ENCODE measurements at places on chromosomes 5 and 9. TPM values are rescaled to one million over a fixed set of nuclear protein-coding genes. Genes with fewer than 3 reads are reported as not detected.

CCNO gene
- total RNA-seq = not detected

FBXO4 gene
- total RNA-seq = 8.3 TPM

HK3 gene
- not detected for total RNA-seq

KYAT1 gene
- 6.8 TPM for total RNA-seq

FANCG gene
- 13.9 TPM for total RNA-seq

GFI1B gene
- not detected for total RNA-seq

LCN1 gene
- total RNA-seq = not detected

ACTL7B gene
- not detected for total RNA-seq

DNA sequence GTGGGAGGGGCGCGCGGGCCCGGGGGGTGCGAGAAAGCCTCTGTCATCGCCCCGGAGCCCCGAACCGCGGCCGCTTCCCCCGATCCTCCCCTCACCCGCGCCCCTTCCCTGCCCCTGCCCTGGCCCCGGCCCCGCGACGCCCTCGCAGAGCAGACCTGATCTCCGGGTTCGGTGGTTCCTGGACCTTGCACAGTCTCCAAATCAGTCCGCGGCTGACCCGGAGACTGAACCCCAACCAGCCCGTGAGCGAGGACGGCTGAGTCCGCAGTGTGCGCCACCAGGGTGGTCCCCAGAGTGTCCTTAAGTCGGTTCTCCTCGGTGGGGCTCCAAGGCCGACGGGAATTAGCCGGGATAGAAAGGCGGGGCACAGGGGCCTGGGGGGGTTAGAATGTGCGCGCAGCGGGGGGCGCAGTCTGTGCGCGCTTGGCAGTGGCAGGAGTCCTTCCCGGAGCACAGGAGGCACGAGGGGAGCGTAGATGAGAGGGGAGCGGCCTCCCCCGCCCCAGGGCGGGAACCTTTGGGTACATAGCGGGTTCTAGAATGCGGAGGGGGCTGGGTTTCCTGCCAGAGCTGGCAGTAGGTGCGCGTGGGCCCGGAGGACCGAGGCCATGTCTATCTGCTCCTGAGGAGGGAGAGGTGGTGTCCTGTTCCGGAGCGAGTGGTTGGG is 779 bp downstream of the PKN3 start:
- no peak for DNase-seq

DNA sequence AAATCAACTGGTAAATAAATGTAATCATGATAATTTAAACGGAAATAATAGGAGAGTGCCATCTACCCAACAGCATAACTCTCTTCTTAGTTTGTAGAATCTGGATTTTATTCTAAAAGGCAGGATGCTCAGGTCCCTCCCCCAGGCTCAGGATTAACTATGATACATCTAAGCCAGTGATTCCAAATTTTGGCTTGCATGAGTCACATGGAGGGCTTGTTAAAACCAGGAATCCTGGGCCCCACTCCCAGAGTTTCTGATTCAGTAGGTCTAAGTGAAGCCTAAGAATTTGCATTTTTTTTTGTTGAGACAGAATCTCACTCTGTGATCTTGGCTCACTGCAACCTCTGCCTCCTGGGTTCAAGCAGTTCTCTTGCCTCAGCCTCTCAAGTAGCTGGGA is 62.3 kb upstream of the ZFR start:
- DNase-seq = peak; percentile 91

GRCh38 chr5:74833537-74834266 is 32.5 kb downstream of the FAM169A start:
- DNase-seq = no peak

DNA sequence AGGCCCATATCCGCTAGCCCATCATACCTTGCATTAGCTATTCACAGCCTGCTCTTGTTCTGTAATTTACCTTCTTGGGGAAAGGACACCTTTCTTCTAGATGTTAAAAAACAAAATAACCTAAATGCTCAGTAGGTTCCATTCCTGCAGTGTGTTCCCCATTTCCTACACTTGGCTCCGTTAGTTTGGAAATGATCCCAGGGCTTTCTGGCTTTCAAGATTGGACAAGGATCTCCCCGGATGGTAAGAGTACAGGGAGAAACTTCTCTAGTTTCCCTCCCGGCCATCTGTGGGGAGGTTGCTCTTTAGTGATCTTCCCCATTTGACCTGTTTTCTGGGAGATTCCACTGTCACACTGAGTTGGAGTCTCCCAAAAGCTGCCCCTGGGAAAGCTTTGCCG is 27.3 kb upstream of the STC2 start:
- no peak for DNase-seq

GRCh38 chr9:125409637-125410521 is 148.3 kb downstream of the GAPVD1 start:
- peak; percentile 53 for DNase-seq

DNA sequence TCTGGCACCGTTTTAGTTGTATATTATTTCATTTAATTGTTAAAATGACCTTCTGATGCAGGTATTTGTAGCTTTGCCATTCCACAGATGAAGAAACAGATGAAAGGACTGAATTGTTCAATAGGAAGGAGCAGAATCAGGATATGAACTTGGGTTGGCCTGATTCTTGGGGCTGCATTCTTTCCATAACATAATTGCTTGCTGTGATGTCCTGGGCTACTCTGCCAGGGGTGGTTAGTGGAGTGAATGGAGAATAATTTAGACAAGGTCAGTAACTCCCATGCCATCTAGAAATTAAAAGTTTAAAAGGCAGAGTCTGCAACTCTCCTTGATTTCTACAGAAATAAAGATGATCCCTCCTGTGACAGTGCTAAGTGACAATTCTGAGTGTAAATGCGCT is 15.9 kb downstream of the TLR4 start:
- no peak for DNase-seq

- no peak for DNase-seq
Observed at GRCh38 chr9:82382887-82383616, 394.5 kb downstream of the SPATA31D1 start.

GRCh38 chr9:18477121-18477660 is 3.2 kb downstream of the ADAMTSL1 start:
- DNase-seq = no peak

DNA sequence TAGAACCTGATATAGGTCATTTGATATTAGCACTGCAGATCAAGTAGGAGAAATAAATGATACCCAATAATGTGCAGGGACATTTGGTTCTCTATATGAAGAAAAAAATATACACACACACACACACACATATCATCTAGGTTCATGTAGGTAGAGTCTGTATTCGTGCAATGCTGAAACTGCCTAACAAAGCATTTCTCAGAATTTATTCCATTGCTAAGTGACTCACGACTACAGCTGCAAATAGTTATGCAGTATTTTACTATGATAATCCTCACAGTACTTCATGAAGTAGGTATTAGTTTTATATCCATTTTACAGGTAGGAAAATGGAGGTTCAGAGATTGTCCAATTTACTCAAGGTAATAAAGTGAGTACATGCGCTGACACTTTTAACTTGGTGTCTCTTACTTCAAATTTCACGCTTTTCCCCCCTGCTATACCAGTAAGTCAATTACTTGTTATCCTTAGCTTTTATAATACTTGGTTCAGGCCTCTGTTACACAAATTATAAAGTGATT is 2.4 kb downstream of the GIN1 start:
- no peak for DNase-seq

DNA sequence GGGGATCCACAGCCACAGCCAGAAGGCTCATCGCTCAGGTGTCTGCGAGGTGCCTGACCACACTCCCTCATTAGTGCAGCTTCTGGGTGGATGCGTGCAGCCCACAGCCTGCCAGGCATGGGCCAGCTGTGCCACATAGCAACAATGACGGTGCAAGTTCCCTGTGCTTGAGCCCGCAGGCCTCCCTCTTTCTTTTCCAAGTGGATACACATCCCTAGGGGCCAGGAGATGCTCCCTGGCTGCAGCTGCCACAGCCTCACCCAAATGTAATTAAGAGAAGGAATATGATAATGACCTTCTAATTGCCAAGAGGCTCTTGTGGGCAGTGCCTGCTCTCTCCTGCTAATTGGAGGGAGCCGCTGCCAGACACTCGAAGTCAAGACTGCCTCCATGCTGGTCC is 116.0 kb upstream of the PPP1R26 start:
- DNase-seq = no peak

- no peak for DNase-seq
Observed at GRCh38 chr5:148849461-148849860, 23.1 kb downstream of the ADRB2 start.

GRCh38 chr9:137380606-137381005 is 42.4 kb downstream of the EXD3 start:
- no peak for DNase-seq

DNA sequence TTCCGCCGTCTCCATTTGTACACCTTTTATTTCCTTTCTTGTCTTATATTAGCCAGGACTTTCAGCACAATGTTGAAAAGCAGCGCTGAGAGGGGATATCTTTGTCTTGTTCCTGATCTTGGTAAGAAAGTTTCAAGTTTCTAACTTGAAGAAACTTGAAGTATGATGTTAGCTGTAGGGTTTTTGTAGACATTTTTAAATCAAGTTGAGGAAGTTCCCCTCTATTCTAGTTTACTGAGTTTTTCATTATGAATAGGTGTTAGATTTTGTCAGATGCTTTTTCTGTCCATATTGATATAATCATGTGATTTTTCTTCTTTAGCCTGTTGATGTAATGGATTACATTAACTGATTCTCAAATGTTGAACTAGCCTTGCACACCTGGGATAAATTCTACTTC is 425.7 kb downstream of the PIK3R1 start:
- no peak for DNase-seq

GRCh38 chr5:155027993-155028629 is 14.6 kb downstream of the KIF4B start:
- DNase-seq = no peak

GRCh38 chr5:17114233-17114632 is 103.2 kb upstream of the BASP1 start:
- no peak for DNase-seq

- no peak for DNase-seq
Observed at GRCh38 chr9:68777070-68777763, 72.2 kb downstream of the PIP5K1B start.
